ENCODE measurements at places on chromosomes 1 and 21. TPM values are rescaled to one million over a fixed set of nuclear protein-coding genes. Genes with fewer than 3 reads are reported as not detected.

The MASP2 gene
- not detected for total RNA-seq

- DNase-seq, result no peak
These were observed 149.9 kb downstream of the MRPL39 start for GRCh38 chr21:25457411-25457810.

- DNase-seq, result no peak
These were observed 1.7 kb downstream of the SSX2IP start for GRCh38 chr1:84688463-84689061.

GRCh38 chr1:37658486-37658885 is 23.8 kb upstream of the RSPO1 start:
- DNase-seq, result no peak

GRCh38 chr1:184696403-184696802 is 58.3 kb downstream of the EDEM3 start:
- DNase-seq, result no peak

- DNase-seq, result no peak
These were observed 16.0 kb downstream of the QSOX1 start for GRCh38 chr1:180170546-180171151.

DNA sequence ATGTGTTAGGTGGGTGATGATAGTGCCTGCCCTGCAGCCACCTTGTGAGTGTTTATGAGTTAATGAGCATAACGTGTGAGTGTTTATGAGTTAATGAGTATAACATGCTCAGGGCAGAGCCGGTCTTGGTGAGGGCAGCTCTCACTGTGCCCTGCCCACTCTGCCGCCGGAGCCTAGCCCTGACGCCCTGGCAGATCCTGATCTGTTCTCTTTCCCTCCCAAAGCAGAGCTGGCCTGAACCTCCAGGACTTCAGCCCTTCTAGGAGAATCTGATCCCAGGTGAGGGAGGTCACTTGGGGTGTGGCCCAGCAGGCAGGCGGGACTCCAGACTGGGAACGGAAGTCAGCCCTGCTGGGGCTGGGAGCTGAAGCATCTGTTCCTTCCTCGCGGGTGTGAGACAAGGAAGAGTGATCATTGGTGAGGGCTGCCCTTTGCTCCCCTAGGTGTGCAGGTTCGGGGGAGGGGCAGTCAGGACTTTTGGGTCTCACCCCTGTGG is 5.7 kb downstream of the FBLIM1 start:
- no peak for DNase-seq

DNA sequence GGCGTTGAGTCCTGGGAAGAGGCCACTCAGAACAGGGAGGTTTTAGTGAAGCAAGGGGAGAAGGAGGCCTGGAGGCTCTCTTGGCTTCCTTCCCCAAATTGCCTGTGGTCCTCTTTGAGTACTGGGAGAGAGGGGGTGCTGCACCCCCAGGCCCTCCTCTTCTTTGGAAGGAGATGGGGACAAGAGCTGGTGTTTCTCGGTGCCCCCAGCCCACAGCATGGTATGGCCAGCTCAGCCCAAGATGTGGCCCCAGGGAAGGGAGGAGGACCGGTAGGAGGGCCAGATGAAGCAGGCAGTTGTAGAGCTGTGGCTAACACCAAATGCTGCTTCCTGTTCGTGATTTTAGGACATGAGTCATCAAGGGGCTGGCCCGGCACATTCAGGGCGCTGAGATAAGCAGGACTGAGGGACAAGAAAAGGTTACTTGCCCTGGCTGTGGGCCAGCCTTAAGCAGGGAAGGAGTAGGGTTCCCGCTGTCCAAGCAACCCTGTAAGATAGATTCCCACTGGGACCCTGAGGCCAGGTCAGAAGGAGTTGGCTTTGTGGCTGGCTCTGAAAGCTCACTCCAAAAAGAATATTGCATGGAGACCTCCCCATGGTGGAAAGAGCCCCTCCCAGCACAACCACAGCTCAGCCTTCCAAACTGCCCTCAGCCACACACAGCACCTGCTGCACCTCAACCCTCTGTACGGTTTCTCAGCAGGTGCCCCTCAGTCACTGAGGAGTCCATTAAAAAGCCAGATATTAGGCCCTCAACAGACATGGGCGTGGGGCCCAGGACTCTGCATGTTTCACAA is 4.9 kb upstream of the TNFRSF1B start:
- peak; percentile 95 for DNase-seq

The S100A6 gene
- 432 TPM for total RNA-seq

The AVPR1B gene
- total RNA-seq, result not detected

DNA sequence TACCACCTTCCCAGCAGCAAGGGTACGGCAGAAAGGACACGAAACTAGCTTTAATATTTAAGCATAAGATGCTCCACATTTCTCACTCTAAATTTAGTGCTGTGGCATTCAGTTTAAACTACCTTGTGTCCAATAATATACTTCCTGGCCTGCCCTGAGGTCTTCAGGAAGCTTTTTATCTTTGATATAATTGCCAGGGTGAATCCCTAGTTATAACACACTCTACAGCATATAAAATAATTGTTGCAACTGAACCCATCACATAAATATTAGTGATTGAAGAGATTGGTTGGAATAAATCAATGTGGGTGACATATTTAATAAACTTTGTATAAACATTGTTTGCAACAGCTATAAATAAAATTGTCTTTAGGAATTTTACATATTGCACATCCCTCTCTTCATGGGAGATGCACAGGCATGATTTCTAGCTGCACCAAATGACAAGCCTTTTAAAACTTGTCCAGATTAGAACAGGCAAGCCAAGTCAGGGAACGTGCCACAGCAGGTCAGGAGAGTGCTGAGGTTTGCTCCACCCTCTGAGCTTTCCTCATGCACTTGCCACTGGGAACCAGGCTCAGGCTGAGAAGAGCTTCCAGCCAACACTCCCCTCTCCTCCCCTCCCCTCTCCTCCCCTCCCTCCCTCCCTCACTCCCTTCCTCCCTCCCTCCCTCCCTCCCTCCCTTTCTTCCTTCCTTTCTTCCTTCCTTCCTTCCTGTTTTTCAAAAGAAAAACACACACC is 623.2 kb upstream of the PKN2 start:
- no peak for DNase-seq

DNA sequence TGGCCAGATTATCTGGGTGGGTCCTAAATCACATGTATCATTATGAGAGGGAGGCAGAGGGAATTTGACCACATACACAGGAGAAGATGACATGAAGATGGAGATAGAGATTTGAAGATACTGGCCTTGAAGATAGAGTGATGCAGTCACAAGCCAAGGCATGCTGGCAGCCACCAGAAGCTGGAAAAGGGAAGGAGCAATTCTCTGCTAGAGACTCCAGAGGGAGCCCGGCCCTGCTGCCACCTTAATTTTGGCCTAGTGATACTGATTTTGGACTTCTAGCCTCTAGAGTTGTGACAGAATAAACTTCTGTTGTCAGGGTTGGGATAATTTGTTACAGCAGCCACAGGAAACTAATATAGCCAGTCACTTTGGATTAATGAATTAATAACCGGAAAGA is 2.2 kb upstream of the PRDM2 start:
- DNase-seq, result no peak

DNA sequence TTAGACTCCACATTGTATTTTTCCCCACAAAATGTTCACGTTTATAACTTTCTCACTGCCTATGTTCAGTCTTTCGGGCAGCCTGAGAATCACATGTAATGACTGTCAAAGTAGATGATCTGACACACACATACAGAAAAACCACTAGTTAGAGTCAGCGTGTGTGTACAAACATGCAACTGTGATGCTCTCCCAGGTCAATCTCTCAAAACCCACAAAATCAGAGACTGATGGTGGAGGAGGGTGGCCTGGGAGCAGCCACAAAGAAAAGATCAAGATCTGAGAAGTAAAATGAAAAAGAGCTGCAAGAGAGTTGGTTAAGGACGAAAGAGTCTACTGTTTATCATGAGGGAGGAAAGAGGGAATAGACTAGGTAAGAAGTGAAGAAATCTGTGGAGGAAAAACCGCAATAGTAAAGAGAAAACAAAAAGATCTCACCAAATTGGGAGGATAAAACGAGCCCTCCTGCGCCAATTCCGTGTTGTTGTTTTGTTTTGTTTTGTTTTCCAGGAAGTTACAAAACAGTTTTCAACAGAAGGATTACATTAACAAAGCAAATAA is 2.3 kb downstream of the EGLN1 start:
- DNase-seq, result no peak

The COL24A1 gene
- 4.2 TPM for total RNA-seq

The VPS13D gene
- 92.2 TPM for total RNA-seq

- DNase-seq, result no peak
These were observed 15.6 kb upstream of the TACSTD2 start for GRCh38 chr1:58592522-58593134.

The LCE2A gene
- total RNA-seq, result not detected
